ENCODE measurements at places on chromosomes 2 and 18.

DNA sequence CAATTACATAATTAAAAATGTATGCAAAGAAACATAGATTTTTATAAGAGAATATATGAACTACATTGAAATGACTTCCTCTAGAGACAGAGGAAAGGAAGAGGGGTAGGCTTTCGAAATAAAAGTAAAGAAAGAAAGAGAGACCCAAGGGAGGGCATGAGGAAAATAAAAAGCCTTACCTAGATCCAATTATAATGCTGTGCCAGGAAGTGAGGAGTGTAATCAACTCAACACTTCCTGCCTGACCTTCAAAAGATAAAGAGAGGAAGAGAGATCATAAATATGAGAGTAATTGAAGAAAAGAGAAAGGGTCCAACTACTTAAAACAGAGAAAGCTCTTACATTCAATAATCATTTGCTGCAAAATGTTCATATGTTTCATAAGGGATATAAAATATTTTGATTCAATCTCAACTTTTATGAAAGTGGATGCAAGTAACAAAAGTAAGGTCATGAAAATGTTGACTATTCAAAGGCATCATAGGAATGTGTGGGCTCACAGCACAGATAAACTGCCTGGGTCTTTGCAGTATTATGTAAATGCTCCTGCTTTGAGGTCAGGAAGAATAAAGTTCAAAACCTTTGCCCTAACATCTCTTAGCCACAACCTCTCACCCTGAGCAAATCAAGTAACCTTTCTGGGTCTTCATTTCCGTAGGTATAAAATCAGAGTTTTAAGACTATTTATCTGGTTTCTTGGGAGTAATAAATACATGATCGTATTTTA is 1237.7 kb downstream of the LRP1B start:
- no peak for DNase-seq

GRCh38 chr2:26279886-26280285 is 35.1 kb downstream of the HADHB start:
- DNase-seq: no peak

GRCh38 chr2:199144036-199144435 is 313.7 kb downstream of the SATB2 start:
- no peak for DNase-seq

- DNase-seq: no peak
These were observed 17.1 kb downstream of the SLC8A1 start for GRCh38 chr2:40434731-40435271.

DNA sequence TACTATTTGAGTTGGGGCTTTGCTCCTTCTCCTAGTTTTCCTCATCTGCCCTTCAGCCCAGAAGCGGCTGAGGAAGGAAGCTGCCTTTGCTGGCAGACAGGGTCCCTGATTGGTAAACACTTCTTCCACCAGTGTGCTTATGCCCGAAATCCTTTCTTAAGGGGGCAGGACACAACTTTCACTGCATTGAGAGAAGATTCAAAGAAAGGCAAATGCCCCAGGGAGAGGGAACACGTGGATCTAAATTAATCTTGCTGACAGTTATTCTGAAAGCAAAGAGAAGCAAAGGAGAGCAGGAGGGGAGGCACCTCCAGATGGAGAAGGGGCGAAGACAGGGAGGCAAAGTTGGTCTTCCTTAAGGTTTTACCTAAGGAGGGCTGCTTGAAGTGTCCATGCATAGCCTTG is 92.1 kb upstream of the EFEMP1 start:
- DNase-seq: no peak

DNA sequence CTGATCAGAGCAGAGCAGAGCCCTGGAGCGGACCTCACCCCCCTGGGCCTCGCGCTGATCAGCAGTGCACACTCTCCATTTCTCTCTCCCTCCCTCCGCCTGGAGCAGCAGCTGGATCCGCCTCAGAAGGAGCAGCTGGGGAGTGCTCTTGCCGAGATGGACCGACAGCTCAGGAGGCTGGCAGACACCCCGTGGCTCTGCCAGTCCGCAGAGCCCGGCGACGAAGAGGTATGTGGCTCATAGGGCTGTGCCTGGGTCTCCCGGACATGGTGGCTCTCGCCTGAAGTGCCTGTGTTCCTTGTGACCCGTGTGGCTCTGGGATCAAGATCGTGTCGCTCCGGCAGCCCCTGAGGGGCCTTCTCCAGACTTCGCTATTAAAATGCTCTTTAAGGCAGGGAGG is 102.5 kb downstream of the USP40 start:
- no peak for DNase-seq

GRCh38 chr2:121297217-121297830 is 12.3 kb upstream of the TFCP2L1 start:
- peak; percentile 32 for DNase-seq

- no peak for DNase-seq
These were observed 45.3 kb downstream of the PIKFYVE start for GRCh38 chr2:208311321-208311720.

- no peak for DNase-seq
These were observed 583.1 kb downstream of the XIRP2 start for GRCh38 chr2:167471332-167471731.

- DNase-seq: peak; percentile 97
These were observed 221.6 kb downstream of the GPD2 start for GRCh38 chr2:156657809-156658208.

- DNase-seq: no peak
These were observed 346.9 kb downstream of the DYSF start for GRCh38 chr2:71800106-71800809.

- no peak for DNase-seq
These were observed 4.5 kb downstream of the FKBP7 start for GRCh38 chr2:178473931-178474330.

- DNase-seq: no peak
These were observed 12.6 kb downstream of the DRC1 start for GRCh38 chr2:26414311-26414710.

All from MV-4-11 (cell line).